ENCODE measurements at places on chromosomes 4 and X.
A peak's percentile ranks its signal among the peaks of the same experiment; 100 is the strongest.

- no peak for DNase-seq
Observed at GRCh38 chr4:78754872-78755271, 21.3 kb upstream of the BMP2K start.

GRCh38 chr4:84378356-84378755 is 120.7 kb downstream of the NKX6-1 start:
- DNase-seq: no peak

DNA sequence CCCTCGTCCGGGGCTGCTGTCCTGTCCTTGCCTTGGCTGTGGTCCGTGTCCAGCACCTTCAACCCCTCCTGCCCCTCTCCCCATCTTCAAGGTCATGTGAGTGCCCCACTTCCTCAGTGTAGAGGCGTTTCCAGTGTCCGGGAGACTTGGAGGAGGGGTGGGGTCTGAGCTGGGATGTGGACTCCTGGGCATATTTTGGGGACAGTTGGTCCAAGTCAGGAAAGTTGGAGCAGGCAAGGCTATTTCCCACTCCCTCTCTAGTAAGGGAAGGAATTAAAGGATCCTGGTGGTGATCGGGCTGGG is 3.0 kb downstream of the PCGF3 start:
- no peak for DNase-seq

DNA sequence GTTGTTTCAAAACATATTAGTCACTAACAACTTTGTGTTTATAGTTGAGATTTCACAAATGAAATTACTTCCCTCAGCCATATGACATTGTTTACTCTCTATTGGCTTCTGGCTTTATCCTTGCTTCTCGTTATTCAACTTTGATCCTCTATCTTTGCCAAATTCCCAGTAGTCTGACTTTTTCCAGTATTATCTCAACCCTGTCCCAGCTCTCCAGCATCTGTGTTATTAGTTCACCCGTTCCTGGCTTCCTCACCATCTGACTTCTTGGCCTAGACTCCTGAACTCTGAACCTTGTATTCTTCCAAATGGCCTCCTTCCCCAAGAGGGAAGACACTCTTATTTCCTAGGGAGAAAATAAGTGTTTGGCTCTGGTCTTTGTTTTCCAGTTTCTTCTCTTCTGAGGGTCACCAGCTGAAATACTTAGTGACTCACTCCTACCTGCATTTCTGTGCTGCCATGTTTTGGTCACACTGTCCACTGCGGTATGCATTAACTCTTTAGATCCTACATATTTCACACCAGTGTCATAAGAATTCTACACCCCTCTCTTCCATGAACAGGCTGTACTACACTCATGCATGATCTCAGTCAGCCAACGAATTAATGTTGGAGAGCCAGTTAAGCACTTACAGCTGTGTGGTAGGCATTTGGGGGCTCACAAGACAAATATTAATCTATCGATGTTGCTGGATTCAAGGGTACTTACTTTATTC is 17.0 kb upstream of the ARHGAP24 start:
- DNase-seq: no peak

DNA sequence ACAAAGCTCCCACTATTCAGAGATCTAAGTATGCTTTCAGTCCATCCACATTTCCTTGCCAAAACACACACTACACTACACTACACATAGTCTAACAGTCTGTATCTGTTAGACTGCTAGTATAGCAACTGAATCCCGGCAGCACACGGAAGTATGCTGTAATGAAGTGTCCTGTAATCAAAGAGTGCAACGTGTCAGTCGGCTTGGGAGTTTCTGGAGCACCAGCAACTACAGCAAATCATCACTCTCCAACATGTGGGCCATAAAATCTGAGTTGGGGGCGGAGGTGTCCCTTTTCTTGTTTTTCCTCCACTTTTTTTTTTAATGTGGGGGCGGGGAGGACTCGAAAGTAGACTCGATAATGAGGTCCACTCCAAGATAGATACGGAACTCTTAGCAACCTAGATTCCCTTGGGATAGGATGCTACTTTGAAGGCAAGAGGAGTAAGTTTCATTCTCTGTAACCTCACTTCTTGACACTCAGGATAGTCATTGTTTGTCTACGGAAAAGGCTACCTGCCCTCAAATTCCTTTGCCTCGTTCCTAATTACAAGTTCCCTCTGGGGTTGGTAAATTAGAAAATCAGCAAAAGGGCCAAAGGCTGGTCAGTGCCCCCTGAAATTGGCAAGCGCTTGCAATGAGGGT is 722 bp downstream of the SLC10A7 start:
- DNase-seq: no peak

DNA sequence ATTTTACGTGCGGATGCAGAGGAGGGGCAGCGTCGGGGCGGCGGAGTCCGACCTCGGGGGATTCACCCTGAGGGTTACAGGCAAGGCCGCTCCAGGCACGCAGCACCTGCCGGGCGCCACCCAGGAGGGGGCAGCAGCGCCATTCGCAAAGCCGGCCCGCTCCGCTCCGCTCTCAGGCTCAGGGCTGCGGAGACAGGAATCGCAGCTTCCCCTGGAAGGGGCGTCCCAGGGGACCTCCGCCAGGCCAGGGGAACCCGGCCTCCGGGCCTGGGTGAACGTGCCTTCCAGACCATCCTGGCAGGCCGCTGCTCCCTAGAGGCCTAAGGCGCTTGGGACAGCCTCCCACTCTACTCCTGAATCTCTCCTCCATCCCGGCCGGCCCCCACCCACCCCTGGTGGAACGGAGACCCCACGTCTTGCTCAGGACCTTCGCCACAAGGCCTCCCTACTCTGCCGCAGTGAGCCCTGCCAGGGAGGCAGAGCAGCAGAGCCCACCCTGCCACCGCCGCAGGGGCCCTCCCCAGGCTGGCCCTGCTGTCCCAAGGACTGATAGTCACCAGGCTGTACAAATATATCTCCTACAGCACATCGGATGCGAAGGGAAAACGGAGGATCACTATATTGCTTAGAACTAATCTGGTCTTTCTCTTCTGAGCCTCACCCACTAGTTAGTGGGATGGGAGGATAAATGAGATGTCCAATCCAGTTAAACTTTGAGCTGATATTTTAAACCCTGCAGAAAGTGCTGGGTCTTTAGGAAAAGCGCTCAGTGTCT is 115.0 kb downstream of the SMIM20 start:
- DNase-seq: peak; percentile 32

- no peak for DNase-seq
Observed at GRCh38 chr4:10196191-10196590, 79.6 kb upstream of the WDR1 start.

GRCh38 chr4:109989044-109989443 is 76.4 kb downstream of the EGF start:
- no peak for DNase-seq

DNA sequence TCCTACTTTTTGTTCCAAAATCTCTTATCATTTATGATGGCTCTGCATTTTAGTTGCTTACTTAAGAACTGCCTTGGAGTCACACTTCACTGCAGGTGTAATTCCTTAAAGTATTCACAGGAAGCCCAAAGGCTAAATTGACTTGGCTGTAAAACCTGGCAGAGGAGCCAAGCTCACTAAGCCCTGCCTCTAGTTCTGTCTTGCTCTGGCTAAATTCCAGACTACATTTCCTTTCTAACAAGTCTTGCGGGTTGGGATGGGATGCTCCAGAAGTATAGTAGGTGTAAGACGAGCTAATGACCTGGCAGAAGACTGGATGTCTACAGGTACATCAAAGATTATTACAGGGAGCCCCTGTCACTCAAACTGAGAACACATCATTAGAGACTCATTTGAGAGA is 924.0 kb upstream of the INTU start:
- DNase-seq: no peak

GRCh38 chr4:136156947-136157346 is 1375.3 kb downstream of the PCDH18 start:
- no peak for DNase-seq

GRCh38 chr4:121375262-121375661 is 5.6 kb downstream of the QRFPR start:
- DNase-seq: no peak

GRCh38 chr4:72966652-72967051 is 102.9 kb downstream of the COX18 start:
- no peak for DNase-seq

DNA sequence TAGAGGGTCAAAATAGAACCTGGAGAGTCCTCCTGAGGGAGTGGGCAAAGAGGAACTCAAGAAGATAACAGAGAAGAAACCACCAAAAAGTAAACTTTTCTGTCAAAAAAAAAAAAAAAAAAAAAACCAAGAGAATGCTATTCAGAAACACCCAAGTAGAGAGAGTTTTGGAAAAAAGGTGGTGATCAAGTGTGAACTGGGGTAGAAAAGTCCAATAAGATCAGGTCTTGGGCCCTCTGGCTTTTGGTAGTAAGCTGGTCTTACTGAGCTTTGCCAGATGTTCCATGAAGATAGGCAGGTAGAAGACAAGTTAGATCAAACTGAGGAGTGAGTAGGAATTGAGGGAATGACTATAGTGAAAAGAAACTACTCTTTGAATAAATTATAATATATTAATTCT is 167.5 kb downstream of the COL25A1 start:
- DNase-seq: no peak

GRCh38 chr4:15327311-15328298 is 100.2 kb upstream of the C1QTNF7 start:
- no peak for DNase-seq

GRCh38 chr4:6198768-6199421 is 1.5 kb downstream of the JAKMIP1 start:
- no peak for DNase-seq

DNA sequence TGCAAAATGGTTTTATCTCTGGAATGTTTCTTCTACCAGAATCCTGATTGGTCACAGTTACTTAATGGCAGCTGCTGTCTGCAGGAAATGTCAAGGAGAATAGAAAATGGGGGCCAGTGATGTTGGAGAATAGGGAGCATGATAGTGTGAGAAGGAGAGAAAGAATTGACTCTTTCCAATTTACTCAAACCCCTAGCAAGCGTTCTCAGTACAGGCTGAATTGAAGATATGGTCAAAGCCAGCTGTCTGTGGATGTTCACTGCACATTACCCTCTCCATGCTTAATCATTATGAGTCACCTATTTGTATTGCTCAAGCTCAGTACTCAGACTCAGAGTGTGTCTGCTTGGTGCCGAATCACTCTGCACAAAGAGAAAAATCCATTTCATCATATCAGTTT is 57.8 kb upstream of the FAM47B start:
- DNase-seq: no peak

Measured in stimulated activated CD4-positive, alpha-beta T cell treated with anti-CD3 and anti-CD28 coated beads, Interleukin-1b, Interleukin-23, amount 100 ng/mL, for 1 hour (primary cell).